ENCODE measurements at places on chromosomes 6 and 20.

GRCh38 chr6:87897013-87897412 lies 150.6 kb upstream of the SPACA1 start:
- no peak for DNase-seq

DNA sequence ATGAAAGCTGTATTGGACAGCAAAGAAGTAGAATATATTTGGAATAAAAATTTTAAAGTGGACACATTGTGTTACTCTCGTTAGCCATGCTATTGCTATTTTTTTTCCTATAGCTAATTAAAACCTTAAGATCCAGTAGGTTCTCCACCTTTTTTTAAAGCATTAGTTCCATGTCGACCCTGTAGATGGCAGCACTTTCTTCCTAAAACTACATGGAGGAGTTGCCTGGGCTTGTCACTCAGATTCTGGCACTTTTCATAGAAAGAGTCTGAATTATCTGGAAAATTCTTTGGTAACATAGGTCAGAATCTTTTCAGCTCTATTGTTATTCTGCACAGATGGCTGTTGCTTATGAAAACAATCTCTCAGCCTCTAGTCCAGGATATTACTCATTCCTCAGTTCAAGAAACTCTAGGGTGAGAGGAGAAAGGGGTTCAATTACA lies 42.0 kb upstream of the ESR1 start:
- DNase-seq, result peak; percentile 28

DNA sequence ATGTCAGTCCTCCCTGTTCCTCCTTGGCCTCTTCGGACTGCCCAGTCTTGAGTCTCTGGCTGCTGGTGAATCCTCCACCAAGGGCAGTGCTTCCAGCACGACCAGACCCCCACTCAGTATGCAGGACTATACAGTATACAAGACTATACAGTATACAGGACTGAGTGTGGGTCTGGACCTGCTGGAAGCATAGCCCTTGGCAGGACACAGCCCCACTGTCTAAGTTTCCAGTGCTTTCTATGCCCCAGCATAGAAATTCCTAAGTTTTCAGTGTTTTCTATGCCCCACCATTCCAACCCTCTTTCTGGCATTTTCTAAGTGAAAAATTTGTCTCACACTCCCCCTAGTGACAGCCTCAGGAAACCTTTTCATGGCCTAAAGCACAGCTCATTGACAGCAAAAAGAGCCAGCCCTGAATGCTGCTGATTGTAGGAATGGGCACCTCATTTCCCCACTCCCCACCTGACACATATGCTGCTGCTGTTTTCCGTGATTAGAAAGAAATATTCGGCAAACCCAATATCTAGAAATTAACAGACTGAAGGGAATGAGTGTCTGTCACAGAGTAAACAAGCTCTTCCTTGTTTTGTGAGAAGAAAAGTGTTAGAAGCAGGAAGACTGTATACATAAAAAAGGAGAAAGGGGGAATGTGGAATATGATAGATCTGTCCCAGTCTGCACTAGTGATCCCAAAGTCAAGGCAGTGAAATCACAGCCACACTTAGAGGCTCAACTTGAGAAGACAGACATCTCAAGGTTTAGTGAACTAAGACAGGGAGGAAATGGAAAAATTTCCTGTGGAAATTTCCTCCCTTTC lies 206.9 kb downstream of the IBTK start:
- DNase-seq, result peak; percentile 68

DNA sequence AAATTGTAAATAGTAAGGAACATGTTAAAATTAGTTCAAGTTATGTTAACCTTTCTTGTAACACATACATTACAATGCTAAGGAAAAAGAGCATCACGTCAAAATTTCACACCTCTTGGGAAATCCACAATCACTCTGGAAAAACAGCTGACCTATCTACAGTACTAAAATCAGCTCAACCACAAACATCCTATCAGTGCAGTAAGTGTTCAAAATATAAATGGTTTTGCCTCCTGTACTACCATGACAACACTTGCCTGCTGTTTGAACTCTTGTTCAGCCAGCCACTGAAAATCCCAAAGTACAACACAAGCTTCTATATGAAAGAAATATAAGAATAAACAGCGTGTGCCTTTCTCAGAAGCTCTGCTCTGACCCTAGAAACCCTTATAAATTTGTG lies 83.5 kb upstream of the PLN start:
- DNase-seq, result no peak

DNA sequence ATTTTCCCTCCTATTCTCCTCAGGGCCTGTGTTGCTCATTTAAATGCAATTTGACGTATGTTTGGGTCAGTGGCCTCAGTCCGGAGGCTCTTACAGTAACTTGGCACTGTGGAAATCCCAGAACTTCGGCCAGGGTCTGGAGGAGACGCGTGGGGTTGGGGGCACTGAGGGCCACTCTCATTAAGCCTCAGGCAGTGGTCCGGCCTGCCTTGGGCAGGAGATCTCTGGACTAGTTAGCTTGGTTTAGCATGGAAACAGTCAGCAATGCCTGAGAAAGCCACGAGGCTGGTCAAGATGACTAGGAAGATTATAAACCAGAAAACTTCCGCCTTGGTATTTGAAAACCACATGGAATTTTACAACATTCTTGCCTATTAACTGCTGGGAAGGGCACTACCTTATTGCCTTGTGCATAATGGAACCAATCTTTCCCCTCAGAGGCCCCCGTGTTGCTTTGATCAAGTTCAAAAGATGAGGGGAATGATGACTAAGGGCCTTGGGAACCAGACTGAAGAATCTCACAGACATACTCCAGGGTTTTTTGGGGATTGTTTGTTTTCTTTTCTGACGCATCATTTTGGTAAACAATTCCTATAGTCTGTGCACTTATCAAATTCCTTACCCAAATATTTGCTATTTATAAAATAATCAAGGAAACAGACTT lies 206.0 kb upstream of the PREP start:
- no peak for DNase-seq

DNA sequence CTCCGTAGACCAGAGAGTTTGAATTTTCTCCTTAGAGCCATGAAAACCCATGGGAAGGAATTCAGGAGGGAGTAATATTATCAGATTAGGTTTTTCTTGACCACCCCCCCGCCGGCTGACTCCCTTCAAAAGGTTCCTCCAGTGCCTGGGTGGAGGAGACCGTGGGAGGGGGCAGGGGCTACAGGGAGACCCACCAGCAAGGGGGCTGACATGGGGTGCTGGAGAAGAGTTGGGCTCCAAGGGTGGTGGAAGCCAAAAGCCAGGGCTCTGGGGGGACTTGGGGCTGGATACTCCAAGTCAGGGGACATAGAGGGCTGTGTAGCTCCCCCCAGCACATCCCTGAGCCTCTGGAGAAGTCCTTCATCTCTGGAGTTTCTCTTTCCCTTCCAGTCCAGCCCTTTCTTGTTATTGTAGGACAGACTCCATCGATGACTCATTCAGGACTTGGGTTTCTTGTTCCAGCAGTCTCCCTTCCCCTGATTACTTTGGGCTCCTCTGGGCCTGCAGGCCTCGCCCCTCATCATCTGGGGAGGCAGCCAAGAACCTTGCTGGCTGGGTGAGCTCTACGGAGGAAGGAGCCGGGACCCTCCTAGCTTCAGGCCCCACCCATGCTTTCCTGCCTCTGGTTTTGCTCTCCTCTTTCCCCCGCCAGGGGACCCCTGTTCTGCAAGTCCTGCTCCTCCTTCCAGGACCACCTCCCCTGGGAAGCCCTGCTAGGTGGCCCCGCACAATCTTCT lies 10.5 kb upstream of the KIAA1755 start:
- DNase-seq, result no peak

- peak; percentile 94 for DNase-seq
Measured at GRCh38 chr6:36546920-36547645, at the start of gene STK38. TSS of gene STK38 (minus strand) at chr6:36547479. CDS start at chr6:36540202, 7,277 bp downstream.

- no peak for DNase-seq
Measured at GRCh38 chr6:43699564-43700186, 12.1 kb upstream of the MRPS18A start.

GRCh38 chr20:4919047-4919704 lies 82.1 kb downstream of the SLC23A2 start:
- no peak for DNase-seq

DNA sequence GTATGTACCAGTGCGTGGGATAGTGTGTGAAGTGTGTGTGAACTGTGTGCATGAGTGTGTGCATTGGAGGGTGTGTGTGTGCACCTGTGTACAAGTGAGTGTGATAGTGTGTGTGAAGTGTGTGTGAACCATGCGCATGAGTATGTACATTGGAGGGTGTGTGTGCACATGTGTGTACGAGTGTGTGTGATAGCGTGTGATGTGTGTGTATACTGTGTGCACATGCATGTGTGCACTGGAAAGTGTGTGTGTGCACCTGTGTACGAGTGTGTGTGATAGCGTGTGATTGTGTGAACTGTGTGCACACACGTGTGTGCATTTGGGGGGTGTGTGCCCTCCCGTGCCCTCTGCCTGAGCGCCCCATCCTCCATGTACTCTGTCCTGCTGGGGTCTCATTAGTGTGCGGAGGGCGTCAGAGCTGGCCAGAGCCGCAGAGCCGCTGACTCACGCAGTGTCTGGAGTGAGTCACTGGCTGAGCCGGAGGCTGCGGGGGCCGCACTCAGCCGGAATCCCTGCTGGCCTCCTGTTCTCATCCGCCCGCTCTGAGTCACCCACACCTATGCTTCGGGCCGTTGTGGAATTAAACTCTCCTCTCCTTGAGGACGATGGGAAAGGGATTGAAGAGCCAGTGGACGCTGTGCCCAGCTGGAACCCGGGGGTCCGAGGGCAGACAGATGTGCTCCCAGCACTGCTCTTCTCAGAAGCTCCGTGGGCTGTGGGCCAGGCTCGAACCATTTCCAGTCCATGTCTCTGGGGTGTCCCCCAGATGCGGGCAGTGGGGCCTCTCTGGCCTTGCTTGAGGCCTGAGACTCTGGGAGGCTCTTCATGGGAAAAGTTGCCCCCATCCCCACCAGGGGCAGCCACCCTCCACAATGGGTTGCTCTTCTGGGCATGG lies 27.3 kb upstream of the STX16 start:
- DNase-seq, result peak; percentile 91
